ENCODE measurements at places on chromosomes 6 and 20.

GRCh38 chr6:57822896-57823358 is 505.5 kb downstream of the PRIM2 start:
- no peak for DNase-seq

DNA sequence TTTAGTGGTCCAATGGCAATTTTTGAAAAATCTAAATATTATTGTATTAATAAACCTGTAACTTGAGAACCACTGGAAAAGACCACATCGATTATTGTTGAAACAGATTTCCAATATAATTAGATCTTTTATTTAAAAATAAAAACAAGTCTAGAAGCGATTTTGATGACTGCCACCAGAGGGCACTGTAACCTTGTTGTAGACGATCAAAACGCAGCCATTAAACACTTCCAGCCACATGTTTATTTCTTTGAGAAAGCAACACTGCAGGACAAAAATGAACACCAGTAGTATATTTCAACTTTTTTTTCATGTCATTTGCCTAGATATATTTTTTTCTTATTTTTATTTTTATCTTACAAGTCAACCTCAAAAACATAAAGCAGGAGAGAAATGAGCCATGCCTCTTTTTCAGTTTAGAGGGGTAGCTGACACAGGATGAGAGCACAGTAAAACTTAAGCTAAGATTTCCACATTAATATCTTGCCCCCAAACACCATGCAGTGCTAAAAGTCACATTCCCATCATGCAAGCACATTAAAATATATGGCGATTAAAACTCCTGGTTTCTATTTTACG is 115.4 kb downstream of the OPRM1 start:
- peak; percentile 17 for DNase-seq

GRCh38 chr6:119610754-119611153 is 261.2 kb upstream of the MAN1A1 start:
- DNase-seq, result no peak

DNA sequence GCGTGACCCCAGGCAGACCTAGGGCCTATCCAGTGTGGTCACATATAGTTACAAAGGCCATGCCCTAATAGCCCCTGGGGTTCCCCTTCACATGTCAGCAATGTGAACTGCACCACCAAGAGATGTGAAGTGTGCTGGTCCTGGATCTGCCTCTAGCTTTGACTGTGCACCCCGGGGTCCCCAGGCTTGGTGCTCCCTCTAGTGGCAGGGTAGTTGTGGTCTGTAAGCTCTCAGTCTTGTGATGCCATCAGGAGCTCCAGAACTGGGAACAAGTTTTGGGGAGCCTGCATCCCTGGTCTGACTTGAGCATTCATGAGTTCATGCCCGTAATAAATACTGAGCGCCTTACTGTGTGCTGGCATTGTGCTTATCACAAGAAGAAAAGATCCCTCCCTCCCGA is 143.4 kb downstream of the DHX35 start:
- DNase-seq, result no peak

GRCh38 chr20:37804584-37805566 is 98.1 kb upstream of the VSTM2L start:
- DNase-seq, result no peak

DNA sequence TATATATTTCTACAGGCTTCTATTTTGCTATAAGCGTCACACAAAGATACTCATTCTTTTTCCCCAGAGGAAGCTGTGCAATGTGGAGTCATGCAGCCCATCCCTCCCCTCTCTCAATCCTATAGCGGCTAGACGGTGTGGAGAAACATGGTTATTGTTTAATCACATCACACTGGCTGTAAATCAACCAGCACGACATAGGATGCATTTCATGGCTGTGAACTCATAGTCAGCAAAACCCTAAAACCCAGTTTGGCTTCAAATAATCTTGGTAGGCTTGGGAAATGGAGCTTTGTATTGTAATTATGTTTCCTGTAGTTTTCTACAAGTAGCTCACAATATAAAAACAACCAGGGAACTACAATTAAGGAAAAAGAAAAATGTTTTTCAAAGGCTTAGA is 16.8 kb downstream of the FOXC1 start:
- DNase-seq, result no peak

DNA sequence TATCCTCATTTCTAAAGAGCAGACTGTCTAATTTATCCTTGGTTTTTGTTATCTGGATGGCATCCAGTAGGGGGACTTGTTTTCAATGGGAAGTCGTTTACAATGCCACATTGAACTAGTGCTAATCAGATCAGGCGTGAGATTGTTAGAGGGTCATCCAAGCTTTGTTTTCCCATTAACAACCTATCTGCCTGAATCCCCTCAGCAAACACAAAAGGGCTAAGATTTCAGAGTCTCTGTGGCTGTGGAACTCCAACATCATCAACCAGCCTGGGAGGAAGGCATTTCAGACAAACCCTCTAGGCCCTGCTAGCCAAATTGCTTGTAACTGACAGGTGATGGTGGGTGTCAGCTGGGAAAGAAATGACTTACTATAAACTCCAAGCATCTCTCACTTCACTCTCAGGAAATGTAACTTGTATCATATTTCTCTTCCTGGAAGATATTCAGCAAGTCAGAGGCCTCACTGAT is 47.7 kb downstream of the COL19A1 start:
- no peak for DNase-seq

DNA sequence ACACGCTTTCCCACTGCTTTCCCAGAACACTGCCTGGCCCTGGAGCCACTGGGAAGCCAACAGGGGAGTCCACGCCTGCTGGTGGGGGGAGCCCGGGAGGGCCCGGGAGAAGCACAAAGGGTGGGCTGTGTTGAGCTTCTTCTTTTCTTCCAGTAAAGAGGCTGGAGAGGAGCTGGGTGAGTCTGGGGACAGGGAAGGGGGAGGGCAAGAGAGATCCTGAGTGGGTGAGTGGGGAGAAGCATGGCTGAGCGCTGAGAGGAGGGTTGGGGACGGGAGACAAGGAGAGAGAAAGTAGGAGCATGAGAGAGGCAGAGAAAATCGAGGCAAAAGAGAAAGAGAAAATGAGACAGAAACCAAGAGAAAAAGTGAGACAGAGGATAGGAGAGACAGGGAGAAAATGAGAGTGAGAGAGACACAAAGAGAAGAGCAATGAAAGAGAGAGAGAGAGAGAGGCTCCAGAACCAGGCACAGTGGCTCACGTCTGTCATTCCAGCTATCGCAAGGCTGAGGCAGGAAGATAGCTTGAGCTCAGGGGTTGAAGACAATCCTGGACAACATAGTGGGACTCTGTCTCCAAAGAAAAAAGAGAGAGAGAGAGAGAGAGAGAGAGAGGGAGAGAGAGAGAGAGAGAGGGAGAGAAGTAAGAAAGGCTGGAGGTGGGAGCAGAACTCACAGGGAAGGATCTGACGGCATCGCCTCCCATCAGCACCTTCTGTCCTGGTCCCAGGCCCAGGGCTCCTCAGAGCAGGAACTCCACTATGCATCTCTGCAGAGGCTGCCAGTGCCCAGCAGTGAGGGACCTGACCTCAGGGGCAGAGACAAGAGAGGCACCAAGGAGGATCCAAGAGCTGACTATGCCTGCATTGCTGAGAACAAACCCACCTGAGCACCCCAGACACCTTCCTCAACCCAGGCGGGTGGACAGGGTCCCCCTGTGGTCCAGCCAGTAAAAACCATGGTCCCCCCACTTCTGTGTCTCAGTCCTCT is 2.0 kb downstream of the LST1 start:
- DNase-seq, result no peak

DNA sequence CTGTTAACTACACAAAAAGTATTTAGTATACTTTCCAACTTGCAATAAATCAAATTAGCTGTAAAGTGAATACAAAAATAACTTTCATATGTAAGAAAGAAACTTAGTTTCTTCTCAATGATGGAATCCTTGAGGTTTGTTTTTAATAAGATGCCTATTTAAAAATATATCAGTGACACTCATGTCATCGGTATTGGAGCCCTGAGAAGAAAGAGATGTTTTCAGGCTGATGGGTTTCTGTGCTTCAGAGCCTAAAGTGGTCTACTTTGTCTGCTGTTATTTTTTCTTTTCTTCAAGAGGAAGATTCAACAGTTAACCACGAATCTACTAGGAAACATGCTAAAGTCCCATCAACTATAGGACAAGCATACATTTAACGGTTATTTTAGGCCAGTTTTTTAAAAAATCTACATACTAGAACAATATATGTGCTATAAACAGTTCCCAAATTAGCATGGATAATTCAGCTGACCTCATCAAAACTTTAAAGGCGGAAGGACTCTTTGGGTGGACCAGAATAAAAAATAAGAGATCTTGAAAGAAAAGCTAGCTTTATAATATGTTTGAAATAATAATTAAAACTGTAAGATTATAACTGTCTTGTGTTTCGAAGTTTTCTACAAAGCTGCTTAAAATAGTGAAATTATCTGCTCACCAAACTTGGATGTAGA is 147.0 kb upstream of the SAMD5 start:
- no peak for DNase-seq

Measured in HuH-7 (cell line).